ENCODE measurements at places on chromosomes 16 and 17. TPM values are rescaled to one million over a fixed set of nuclear protein-coding genes. Genes with fewer than 3 reads are reported as not detected.

NUPR1 gene
- 64.6 TPM for total RNA-seq

RAB26 gene
- 0.89 TPM for total RNA-seq

DNA sequence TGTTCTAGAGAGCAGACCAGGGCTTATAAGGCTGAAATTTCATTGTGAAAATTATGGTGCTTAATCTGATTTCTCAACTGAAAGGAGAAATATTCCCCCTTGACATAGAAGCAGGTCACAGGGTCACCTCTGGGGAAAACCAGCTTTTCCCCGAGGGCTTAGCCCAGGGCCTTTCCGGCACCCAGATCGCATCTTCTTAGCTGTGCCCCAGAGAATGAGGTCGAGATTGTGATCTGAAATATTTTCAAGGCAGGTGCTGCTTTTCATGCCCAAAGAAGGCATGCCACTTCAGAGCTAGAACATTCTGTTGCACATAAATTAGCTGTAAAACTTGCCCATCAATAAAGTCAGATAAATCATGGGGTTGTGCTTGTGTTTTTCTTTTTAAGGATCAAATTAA lies 25.4 kb upstream of the ARHGAP17 start:
- no peak for DNase-seq

TNFRSF13B gene
- not detected for total RNA-seq

GRCh38 chr17:17053446-17054379 lies 11.5 kb downstream of the MPRIP start:
- no peak for DNase-seq

GRCh38 chr17:63823659-63824331 lies 3.4 kb upstream of the PSMC5 start:
- DNase-seq: peak; percentile 45

DNA sequence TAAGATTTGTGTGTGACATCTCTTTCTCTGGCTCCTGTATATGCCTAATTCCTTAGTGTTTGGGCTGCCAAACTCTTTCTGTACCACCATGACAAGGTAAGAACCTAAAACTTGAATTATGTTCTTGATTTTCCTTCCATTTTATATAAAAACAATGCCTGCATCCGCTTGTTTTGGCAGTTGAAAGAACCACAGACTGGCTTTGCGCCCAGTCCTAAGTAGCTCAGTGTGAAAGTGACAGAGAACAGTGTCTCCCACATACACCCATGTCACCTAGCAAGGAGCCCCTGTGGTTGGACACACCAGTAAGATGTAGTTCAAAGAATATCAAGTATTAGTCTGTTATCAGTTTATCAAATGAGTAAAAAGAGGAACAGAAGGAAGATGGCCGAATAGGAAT lies 40.7 kb upstream of the SLC6A2 start:
- DNase-seq: no peak

DNA sequence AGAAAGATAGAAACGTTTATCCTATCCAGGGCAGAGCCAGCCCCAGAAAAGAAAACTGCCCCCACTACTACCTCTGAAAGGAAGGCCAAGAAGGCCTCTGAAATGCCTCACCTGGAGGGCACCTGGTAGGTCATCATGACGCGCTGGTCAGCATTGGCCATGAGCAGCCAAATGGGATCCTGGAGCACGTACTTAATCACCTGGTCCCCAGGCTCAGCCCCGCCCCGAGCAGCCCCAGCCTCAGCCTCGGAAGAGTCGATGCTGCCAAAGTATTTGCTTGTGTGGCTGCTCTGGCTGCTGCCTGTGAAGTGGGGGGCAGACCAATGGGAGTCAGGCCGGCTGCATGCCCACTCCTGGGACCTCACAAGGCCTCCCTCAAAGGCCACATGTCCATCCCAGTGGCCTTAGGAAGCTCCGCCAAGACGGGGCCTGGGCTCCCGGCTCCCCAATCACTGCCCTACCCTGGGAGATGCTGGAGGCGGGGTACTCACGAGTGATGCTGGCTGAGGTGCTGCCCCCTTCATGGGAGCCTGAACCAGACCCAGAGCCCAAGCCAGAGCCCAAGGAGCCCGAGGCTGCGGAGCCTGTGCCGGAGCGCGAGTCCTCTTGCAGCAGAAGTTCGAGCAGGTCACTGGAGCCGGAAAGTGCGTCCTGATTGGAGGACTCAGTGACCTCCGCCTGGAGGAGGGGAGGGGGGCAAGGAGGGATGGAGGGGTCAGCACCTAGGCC lies 9.9 kb downstream of the PER1 start:
- peak; percentile 62 for DNase-seq

- DNase-seq: peak; percentile 26
These were observed 1.2 kb downstream of the CYBC1 start for GRCh38 chr17:82449131-82449882.

KRTAP2-3 gene
- not detected for total RNA-seq

SOST gene
- total RNA-seq: 0.29 TPM

DNA sequence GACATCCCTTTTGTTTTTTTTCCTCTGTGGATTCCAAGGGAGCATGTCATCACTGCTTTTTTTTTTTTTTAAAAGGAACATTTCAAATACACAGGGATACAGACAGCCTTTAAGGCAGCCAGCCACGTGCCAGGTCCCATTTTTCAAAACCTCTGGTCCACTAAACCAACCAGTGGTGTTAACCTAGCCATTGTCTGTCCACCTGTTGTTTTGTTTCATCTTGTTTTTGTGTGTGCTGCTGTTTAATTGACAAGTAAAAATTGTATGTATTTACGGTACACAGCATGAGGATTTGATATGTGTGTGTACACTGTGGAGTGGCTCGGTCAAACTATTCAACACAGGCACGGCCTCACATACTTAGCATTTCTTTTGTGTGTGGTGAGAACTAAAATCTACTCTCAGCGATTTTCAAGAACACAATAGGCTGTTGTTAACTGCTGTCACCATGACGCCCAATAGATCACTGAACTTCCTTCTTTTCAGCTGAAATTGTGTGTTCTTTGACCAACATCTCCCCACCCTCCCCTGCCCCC lies 19.2 kb downstream of the TMEM114 start:
- no peak for DNase-seq

ALDH3A1 gene
- total RNA-seq: 0.23 TPM

- DNase-seq: no peak
These were observed 32.9 kb upstream of the NFAT5 start for GRCh38 chr16:69532641-69533455.

All from right cardiac atrium (tissue), 5 donors.